ENCODE measurements at places on chromosomes 2 and 18.
A peak's percentile ranks its signal among the peaks of the same experiment; 100 is the strongest.

- no peak for DNase-seq
Observed at GRCh38 chr2:127428815-127429109, 10.5 kb downstream of the PROC start.

GRCh38 chr2:19119326-19120001 is 239.0 kb downstream of the OSR1 start:
- no peak for DNase-seq

DNA sequence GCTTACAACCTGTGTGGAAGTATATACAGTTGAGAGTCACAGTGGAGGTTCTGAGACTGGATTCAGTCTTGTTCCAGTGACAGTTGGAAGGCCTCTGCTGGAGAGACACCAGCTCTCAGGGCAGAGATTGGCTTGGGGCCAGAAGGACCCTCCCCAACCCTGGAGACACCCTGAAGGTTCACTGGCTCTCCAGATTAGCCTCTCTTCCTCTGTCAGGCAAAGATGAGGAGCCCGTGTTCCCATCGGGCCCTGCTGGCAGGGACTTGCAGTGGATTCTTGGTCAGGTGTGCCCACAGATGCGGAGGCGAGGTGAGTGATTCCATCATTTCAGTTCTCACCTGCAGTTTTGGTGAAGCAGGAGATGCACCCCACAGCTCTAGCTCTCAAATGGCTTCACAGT is 78.6 kb downstream of the FAM210A start:
- DNase-seq: no peak

GRCh38 chr2:31049264-31049663 is 89.0 kb downstream of the GALNT14 start:
- DNase-seq: no peak

GRCh38 chr2:48257456-48257855 is 272.5 kb upstream of the STON1 start:
- no peak for DNase-seq

DNA sequence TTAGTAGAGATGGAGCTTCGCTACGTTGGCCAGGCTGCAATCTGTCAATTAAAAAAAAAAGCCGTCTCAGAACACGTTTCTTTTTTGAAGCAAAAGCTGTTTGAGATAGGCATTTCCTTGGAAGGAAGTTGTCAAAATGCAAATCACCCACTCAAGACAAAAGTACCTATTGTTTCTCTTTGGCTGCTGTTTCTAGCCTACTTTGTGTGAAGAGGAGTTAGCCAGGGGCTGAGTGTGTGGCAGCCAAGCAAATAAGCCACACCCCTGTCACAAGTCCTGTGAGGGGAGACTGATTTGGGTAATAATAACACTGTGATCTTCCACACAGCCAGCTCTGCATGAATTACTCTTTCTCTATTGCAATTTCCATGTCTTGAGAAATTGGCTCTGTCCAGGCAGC is 47.4 kb upstream of the CDCA7 start:
- DNase-seq: no peak

DNA sequence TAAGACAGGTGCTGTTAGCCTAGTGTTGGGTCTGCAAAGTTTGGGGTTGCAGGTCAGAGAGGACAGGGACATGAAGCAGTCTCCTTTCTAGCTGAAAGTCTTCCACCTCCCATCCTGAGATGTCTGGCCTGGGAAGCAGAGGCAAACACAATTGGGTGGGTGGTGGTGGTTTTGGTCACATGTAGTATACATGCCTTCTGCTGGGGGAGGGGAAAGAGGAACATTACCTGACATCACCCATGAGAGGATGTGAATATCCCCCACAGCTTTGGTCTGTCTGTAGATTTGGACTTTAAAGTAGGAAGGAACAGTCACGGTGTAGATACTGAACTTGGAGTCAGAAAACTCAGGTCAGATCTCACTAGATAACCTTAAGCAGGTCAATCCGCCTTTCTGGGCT is 4.6 kb upstream of the DNAJC5G start:
- no peak for DNase-seq

DNA sequence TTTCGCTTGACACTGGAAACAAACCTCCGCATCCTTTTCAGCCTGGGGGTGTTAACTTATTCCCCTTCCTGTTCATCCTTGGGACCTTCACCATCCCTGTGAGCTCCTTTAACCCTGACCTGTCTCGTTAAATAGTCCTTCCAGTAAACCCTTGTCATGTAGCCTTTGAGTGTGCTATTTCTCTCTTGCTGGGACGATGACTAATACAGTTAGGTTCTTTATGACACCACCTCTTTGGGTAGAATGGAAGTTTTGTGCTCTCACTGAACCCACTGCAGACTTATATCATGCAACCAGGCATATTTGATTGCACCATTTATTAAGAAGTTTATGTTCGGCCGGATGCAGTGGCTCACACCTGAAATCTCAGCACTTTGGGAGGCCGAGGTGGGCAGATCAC is 40.5 kb upstream of the GAREM1 start:
- DNase-seq: no peak

- DNase-seq: no peak
Observed at GRCh38 chr2:62305421-62306176, 109.7 kb downstream of the B3GNT2 start.

DNA sequence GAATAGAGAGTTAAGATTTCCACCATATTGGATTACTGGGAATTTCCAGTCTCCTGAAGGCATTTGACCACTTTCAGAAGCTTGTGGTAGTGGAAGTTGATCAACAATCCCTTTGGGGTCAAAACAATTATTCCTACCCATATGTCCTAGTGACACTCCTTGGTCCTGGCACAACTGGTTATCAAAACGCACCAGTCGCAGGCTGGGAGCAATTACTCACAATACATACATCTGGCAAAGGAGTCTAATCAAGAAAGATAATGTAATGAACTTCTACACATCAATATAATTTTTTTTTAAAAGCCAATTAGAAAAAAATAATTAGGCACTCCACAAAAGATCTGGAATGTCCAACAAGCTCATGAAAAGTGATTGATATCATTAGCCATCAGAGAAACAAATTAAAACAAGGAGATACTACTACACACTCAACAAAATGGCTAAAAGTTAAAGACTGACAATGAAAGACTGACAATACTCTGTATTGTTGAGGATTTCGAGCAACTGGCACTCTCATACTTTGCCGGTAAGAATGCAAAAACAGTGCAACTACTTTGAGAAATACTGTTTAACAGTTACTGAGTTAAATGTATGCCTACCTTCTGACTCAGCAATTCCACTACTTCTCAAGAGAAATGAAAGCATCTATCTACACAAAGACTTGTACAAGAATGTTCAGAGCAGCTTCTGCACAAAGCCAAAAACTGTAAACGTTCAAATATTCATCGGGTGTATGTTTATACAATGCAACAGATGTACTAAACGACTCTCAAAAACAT is 2.0 kb downstream of the INO80C start:
- no peak for DNase-seq

DNA sequence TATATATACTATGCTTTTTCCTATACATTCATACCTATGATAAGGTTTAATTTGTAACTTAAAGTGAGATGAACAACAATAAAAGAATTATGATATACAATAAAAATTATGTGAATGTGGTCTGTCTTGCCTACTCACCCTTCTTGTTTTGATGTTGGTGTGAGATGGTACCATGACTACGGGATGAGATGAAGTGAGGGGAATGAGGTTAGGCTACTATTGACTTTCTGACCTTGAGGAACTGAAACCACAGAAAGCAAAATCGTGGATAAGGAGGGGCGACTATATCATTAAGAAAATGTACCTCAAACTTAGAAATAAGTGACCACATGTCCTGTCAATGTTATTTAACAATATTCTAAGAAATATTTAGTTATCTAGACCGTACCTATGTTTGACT is 103.9 kb upstream of the PPP1CB start:
- DNase-seq: no peak

GRCh38 chr2:109422071-109422757 is 191.6 kb downstream of the SEPTIN10 start:
- no peak for DNase-seq

DNA sequence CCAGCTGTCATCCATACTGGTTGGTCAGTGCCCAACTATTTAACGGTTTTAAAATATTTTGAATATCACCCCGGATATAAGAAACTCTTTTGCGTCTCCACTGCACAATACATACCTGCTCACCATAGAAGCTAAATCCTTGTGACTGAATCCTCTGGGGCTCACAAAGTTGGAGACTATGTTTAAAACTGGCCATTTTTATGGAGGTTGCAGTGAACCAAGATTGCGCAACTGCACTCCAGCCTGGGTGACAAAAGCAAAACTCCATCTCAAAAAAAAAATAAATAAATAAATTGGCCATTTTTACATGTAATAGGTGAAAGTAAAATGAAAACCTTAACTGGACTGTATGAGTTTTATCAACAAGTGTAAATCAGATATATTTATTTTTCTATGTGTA is 55.6 kb upstream of the TMEM17 start:
- DNase-seq: no peak

- no peak for DNase-seq
Observed at GRCh38 chr2:36770542-36771287, 74.2 kb downstream of the VIT start.

- peak; percentile 2 for DNase-seq
Observed at GRCh38 chr2:122927197-122927596, 1097.9 kb upstream of the CNTNAP5 start.

DNA sequence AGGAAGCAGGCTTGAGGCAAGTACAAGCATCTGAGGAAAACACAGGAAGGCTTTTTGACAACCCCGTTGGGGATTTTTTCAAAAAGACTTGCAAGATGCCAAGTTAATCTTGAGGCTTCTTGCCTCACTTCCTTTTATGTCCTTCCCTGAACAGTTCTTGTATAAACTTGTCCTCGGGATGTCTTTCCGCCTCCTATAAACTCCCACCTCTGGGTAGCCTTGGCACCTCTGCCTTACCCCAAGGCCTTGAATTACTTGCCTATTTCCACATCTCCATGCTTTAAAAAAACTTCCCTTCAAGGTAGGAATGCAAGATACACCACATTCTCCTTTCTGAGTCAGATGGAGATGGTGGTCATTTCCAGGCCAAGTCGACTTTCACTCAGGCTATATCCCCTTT is 106.4 kb upstream of the RBBP8 start:
- no peak for DNase-seq

DNA sequence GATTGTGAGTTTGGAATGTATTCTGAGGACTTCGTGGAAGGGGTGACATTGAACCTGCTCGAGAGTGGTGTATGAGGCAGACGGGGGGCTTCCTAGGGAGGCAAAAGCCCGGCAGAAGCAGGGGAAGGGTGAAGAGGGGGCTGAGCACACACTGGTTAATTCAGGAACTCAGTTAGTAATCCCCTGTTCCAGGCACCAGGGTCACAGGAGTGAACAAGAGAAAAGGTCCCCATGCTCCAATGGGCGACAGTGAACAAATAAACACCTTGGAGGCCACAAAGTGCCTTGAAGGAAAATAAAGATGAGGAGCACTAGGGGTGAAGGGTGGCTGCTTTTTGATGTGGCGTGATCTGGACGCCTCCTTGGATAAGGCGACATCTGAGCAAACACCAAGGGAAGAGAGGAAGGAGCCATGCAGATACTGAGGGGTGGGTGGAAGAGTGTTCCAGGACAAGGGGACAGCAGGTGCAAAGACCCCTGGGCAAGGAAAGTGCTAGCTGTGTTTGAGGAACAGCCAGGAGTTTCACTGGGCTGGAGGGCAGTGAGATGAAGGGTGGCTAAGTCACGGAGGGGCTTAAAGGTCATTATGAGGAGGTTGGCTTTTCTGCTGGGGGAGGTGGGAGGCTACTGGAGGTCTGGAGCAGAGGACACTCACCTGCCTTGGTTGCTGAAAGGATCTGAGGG is 26.7 kb upstream of the ASB18 start:
- no peak for DNase-seq

DNA sequence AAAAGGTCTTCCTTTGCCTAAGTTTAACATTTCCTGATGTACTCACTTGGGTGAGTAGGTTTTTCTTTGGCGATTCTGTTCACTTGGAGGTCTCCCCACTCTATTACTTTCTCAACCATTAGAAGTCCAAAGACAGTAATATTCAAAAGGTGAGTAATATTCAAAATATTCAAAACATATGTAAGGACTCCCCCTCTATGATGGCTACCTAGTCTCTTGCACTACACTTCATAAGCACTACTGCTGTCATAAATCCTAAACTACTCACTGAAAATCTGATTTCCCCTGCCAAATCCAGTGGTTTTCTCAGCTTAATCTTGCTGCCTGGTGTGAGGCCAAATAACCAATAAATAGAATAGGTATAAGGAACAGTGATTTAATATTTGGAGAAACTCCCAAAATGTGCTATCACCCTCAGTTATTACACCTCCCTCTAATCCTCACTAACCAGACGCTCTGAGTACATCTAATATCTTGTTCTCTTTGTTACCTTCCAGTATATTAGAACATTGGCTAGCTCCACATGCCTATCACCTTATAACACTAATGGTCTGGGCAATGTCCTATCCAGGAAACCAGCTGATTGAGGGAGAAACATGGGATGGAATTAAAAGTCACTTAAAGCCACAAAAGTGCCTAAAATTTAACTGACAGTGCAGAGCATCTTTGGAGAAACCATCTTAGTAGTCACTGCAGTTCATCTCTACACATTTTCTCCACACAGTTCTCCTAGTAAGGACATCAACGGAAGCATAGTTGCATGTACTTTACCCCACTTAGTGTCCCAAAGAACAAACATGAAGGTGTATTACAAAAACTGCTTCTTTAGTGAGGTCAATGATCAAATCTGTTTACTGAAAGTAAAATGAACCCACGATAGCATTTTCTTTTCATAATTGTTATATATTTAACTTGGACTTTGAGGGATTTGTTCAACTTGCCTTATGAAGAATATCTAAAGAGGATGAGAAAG is 54.8 kb downstream of the MBD2 start:
- DNase-seq: no peak

DNA sequence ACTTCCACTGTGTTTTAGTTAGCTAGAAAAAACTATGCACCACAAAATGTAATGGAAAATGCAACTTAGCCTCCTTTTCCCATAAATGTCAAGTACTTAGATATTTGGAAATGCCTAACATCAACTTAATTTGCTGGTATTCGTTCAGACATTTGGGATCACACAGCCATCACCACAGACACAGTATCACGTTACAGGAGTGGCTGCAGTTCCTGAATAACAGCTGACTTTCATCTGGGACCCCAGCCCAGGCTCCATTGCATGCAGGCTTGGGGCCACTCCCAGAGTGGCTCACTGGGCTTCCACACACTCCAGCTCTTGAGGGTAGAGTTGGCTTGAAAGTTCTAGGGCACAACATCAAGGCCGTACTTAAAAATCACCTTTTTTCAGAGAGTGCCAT is 9.3 kb downstream of the TMEM182 start:
- no peak for DNase-seq

GRCh38 chr2:168465594-168465993 is 9.5 kb downstream of the CERS6 start:
- no peak for DNase-seq

DNA sequence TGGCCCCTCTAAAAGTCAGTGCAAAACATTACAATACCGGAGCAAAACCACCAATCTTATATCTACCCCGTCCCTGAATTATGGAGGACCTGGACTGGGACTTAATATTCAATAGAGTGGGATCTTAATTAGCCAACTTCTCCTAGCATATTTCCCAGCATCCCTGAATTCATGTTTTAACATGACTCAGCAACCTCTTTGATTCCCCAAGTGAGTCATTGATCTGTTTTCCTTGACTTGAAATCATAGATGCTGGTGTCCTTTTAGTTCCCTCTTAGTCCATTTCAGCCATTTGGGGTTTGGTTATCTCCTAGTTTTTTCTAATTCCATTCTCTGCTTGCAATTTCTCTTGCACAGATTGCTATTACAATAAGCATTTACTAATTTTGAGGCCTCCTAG is 677.7 kb upstream of the CELF4 start:
- DNase-seq: no peak

GRCh38 chr2:178829981-178830380 is 22.8 kb upstream of the TTN start:
- no peak for DNase-seq

- no peak for DNase-seq
Observed at GRCh38 chr18:22566703-22567420, 149.1 kb upstream of the CTAGE1 start.

Data from occipital lobe (tissue), 3 donors.